A549 treated with DMSO at 1 μM for 4 hours (cell line): ENCODE measurements at places on chromosomes 4 and X. TPM values are rescaled to one million over a fixed set of nuclear protein-coding genes. Genes with fewer than 3 reads are reported as not detected.

SHROOM4 gene
- not detected in 5 replicates for total RNA-seq

ZBTB49 gene
- 2.5 to 2.9 TPM (median 2.7 TPM) in 5 replicates for total RNA-seq

CTAG1B gene
- not detected in 5 replicates for total RNA-seq

TCEANC gene
- 0.56 to 1.0 TPM (median 0.70 TPM) in 5 replicates for total RNA-seq

NLRP2B gene
- not detected in 5 replicates for total RNA-seq

SLC10A6 gene
- not detected in 5 replicates for total RNA-seq

SOX3 gene
- total RNA-seq, result not detected in 5 replicates

PHOX2B gene
- not detected in 5 replicates for total RNA-seq

GLOD5 gene
- not detected in 5 replicates for total RNA-seq

ZDHHC15 gene
- total RNA-seq, result not detected in 5 replicates

ADH1A gene
- not detected in 5 replicates for total RNA-seq

NALF2 gene
- 5.4 to 6.7 TPM (median 6.1 TPM) in 5 replicates for total RNA-seq

GALNT7 gene
- total RNA-seq, result 25.4 to 32.7 TPM (median 29.5 TPM) in 5 replicates

TKTL2 gene
- total RNA-seq, result not detected in 5 replicates

PAGE5 gene
- total RNA-seq, result not detected in 5 replicates

S100P gene
- 21.3 to 67.3 TPM (median 61.9 TPM) in 5 replicates for total RNA-seq

PCDH19 gene
- total RNA-seq, result 0.02 to 0.09 TPM (median 0.05 TPM) in 5 replicates

CXCL3 gene
- 6.1 to 8.4 TPM (median 6.9 TPM) in 5 replicates for total RNA-seq

SERTM2 gene
- total RNA-seq, result not detected in 5 replicates

MGAT4D gene
- not detected in 5 replicates for total RNA-seq

LRAT gene
- total RNA-seq, result 0.05 to 0.12 TPM (median 0.09 TPM) in 4 of 5 replicates, not detected in the other

SPANXA1 gene
- 0.17 to 0.27 TPM (median 0.26 TPM) in 3 of 5 replicates, not detected in the others for total RNA-seq

SPINK2 gene
- total RNA-seq, result not detected in 5 replicates

STAG2 gene
- 28.3 to 46.9 TPM (median 44.5 TPM) in 5 replicates for total RNA-seq

RTL5 gene
- total RNA-seq, result 2.3 to 2.8 TPM (median 2.5 TPM) in 5 replicates

MAGEA9B gene
- total RNA-seq, result 0.07 TPM in 1 of 5 replicates, not detected in the others

GLRB gene
- 0.75 to 0.95 TPM (median 0.88 TPM) in 5 replicates for total RNA-seq

ITGB1BP2 gene
- 0.81 to 1.2 TPM (median 1.1 TPM) in 5 replicates for total RNA-seq
